ENCODE measurements at places on chromosomes 2 and 18. TPM values are rescaled to one million over a fixed set of nuclear protein-coding genes. Genes with fewer than 3 reads are reported as not detected.

DNA sequence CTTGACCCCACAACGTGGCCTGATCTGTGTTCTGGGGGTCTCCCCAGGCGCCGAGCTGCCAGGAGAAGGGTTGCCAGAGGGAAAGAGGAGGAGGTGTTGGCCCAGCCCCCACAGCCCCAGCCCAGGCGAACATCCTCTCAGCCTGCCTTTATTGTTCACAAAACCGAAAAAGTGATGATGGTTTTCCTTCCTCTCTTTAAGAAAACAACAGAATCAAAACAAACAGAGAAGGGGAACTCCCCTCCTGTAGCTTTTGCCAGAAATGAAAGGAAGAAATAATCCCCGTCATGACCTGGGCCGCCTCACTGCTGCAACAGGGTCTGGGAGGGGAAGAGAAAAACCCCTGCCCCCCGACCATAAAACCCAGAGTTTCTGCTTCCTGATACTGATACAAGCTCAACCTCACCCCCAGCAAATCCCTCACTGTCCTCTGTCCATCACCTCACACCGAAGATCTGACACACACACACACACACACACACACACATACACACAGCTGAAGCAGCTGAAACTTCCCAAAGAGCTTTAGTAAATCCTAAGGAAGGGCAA is 52.0 kb downstream of the ZFP36L2 start:
- H3K27me3 ChIP-seq: no peaks in the 10 kb centered on the region
- no peak for DNase-seq
- no peak overlapping the region for H3K27ac ChIP-seq
- peaks cover 3% of the 10 kb centered on the region for H3K4me1 ChIP-seq
- no peaks in the 10 kb centered on the region for H3K36me3 ChIP-seq
- H3K4me3 ChIP-seq: peak overlapping the region; percentile 1

- H3K27ac ChIP-seq: no peak overlapping the region
- DNase-seq: no peak
- H3K4me3 ChIP-seq: no peak overlapping the region
- H3K4me1 ChIP-seq: no peaks in the 10 kb centered on the region
These were observed 23.5 kb upstream of the TMEM178A start for GRCh38 chr2:39642051-39642718.

Gene SMPD4
- total RNA-seq: 104 TPM

Gene RAB6C
- total RNA-seq: not detected

Gene FSHR
- total RNA-seq: not detected

Measured in H9 (cell line).